Stimulated activated CD4-positive, alpha-beta T cell treated with anti-CD3 and anti-CD28 coated beads, Interleukin-15, amount 100 ng/mL, for 24 hours (primary cell): ENCODE measurements at places on chromosomes 7 and 10.
A peak's percentile ranks its signal among the peaks of the same experiment; 100 is the strongest.

DNA sequence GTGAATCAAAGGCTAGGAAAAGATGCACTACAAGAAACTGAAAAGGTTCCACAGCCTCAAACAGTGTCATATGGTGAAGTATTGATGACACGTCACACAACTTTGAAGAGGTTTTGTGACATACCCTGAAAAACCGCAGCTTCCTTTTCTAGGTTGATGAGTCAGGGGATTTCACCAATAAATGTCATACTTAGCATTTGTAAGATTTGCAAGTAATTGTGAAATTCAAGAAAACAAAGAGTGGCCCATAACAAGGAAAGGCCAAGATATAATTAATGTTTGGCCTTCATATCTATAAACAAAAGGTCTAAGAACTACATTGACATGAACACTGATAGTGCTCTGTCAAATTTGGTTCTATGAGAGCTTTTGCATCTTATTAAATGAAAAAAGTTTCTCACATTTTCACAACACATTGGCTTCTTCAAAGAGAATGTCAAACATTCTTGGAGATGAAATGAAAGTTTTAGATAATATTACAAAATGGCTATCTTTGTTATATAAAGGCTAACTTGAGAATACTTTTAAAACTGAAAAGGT lies 62.0 kb upstream of the NAMPT start:
- peak; percentile 44 for DNase-seq

DNA sequence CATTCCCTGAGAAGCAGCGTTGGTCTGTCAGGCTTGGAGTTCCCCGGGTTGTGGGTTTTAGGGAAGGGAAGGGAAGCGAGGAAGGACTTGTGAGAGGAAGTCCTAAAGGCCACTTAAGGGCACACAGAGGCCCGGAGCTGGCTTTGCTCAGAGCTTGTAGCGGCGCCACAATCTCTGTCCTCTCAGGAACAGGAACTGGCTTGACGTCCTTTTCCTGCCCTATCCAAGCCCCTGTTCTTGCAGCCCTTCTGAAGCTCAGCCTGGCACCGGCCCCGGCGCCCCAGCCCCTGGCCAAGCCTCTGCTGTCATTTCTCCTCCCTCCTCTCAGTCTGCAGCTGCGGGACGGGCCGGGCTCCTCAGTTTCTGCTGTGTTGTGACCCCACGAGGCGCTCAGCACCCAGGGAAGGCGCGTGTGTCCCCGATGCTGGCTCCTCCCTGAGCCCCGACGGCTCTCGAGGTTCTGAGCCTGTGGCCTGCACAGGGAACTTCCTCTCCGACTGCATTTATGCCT lies at the start of gene GIMAP8:
GIMAP8 (plus strand) TSS at position 140 of the 511 bp plus-strand sequence. CDS start 16,069 bp downstream, outside the sequence.
- peak; percentile 72 for DNase-seq

DNA sequence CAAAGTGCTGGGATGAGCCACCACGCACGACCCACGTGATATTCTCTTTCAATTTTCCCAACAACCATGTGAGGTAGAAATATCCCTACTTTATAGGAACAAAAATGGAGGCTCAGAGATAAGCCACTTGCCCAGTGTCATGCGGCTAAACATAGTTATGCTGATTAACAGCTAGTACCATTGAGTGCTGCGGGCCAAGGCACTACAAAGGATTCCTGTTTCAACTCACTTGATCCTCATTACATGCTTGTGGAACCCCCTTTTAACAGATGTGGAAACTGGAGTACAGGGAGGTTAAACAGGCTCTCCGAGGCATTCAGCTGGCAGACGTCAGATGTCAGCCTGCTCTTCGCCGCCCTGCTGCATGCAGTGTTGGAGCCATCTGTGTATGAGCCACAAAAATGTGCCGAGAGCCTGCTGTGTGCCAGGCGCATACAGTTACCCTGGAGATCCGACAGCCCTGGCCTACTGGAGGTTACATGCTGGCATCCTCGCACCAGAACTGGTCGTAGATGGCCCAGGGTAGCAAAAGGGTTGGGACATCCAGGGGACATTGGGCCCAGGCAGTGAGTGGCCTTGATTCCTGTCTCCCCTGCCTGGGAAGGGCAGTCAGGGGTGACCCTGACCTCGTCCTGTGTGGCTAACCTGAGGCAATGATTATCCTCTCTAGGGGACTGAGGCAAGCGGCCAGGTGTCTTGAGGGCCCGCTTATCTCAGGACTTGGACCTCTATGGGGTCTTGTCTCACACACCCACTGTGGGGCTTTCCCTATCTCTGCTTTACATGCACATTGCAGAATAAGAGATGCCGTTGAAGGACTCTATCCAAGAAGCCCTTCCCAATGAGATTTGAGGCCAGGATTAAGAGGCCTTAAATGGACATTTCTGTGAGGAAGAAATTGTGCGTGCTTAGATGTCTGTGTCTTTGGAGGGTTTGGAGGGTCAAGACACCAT lies 18.5 kb upstream of the SRGN start:
- no peak for DNase-seq

GRCh38 chr7:28037220-28038010 lies 143.2 kb downstream of the JAZF1 start:
- DNase-seq = peak; percentile 43

DNA sequence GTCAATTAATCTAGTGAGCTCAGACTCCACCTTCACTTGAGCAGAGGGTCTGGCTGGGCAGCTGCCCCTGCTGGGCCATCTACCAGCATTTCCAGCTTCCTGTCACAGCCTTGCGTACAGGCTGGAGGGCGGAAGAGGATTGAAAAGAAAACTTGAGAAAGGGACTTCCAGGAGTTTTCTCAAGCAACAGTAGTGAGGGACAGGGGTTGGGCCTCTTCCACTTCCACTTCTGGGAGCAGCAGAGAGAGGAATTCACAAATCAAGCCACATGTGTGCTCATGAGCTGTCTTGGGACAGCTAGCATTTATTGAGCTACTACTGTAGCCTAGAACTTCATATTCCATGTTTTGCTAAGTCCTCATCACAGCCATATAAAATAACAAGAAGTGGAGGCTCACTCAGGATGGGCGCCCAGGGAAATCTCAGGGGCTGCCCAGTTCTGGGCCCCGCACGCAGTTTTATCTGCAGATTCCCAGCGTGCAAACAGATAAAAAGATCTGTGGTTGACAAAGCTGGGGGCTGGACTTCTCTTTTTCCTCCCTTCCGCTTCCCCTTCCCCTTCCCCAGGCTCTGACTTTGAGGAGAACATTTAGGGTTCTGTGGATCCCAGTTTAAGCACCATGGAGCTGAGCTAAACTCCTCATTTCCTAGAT lies 135.8 kb downstream of the RGS10 start:
- DNase-seq = no peak

- DNase-seq = no peak
Observed at GRCh38 chr7:2269991-2270460, 28.0 kb downstream of the NUDT1 start.

- no peak for DNase-seq
Observed at GRCh38 chr7:56007167-56007652, 42.8 kb downstream of the NIPSNAP2 start.

DNA sequence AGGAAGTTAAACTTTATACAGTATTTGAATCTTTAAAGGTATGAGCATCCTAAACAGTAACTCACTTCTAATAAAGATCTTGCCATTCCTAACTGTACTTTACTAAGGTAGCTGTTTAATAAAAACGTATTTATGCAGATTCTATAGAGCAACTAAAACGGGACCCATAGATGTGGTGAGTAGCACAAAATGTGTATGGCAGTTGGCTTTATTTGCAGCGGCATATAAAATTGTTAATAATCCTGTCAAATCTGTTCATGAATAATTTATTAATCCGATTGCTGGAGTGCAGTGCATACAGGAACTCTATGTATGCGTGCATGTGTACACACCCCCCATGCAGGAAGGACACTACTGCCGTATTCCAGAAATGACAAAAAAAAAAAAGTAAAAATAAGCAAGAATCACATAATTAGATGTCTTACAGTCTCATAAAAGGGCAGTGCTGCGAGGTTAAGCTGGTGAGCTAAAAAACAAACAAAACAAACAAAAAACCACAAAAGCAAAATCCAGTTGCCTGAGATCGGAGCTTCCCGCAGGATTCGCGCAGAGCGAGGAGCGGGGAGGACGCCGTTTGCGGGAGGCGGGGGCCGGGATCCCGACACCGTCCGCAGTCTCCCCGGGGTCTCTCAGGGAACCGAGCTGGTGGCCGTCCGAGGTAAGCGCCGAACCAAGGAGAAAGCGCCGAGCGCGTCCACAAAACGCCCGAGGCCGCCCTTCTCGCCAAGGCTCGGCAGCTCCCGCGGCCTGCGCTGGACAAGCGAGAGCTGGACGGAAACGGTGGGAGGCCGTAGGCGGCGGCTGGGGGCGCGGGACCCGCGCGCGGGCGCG lies 518 bp upstream of the COMMD3 start:
- DNase-seq = no peak

GRCh38 chr7:30562909-30563308 lies 31.8 kb upstream of the GARS1 start:
- DNase-seq = no peak

DNA sequence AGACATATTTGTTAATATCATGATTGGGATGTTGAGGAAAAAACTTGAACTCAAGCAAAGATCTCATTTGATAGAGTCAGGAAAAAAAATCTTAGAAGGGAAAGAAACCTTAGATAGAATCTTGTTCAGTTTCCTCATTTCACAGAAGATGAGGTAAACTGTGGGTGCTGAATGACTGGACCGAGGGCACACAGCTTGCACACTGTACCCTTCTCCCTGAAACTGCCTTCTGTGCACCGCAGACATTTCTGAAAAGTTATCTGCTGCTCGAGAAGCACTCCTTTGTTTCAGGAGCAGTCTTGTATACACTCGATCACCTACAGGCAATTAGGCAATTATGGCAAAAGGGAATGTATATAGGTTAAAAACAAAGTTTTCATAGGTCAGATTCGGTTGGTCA lies 167.4 kb downstream of the SKAP2 start:
- DNase-seq = no peak

DNA sequence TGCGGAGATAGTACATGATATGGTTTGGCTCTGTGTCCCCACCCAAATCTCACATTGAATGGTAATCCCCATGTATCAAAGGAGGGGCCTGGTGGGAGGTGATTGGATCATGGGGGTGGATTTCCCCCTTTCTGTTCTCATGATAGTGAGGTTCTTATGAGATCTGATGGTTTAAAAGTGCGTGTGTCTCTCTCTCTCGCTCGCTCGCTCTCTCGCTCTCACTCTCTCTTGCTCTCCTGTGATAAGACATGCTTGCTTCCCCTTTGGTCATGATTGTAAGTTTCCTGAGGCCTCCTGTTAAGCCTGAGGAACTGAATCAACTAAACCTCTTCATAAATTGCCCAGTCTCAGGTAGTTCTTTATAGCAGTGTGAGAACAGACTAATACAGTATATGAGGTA lies 171.9 kb downstream of the NSUN6 start:
- DNase-seq = no peak

DNA sequence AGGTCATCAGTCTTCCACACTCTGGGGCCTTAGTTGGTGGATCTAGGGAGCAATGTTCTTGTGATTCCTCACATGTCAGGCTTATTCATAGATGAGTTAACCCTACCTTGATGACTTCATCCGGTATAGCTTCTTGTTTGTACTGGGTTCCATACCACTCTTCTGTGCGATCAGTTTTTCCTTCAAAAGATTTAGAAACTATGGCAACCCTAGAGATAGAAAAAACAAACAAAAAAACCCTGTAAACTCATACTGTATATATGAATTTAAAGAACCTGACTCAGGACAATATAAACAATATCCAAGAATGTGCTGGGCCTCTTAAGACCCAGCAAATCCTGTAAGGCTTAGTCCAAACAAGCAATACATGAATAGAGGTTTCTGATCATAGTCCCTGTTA lies 83.5 kb downstream of the IDE start:
- no peak for DNase-seq

DNA sequence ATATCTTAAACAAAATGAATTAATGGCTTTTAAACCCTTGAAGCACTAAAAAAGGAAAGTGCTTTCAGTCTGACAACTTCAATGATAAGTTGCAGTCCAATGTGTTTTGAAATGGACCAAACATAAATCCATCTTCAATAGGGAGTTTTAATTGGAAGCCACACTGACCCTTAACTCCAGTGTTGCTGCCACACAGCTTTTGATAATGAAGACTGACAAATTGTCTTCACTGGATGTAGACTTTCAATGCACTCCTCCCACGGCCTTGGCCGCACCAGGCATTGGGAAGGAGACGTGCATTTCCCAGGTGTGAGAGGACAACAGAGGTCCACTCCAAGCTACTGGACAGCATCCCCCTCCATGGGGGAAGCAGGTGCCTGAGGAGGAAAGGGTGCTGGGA lies 159.0 kb upstream of the NRP1 start:
- no peak for DNase-seq

DNA sequence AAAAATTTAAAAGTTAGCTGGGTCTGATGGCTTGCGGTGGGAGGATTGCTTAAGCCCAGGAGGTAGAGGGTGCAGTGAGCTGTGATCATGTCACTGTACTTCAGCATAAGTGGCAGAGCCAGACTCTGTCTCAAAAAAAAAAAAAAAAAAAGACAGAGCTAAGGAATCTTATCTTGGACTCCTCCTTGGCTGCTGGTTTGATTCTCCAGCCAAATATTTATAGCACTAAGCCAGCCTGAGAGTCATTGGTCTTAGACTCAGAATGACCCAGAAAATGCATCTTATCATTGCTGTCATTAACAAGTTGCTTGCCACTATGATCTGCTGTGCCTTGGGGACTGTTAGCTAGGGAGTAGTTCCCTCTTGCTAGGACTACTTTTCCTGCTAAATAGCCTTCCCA lies 164.7 kb downstream of the GNAT3 start:
- no peak for DNase-seq

- no peak for DNase-seq
Observed at GRCh38 chr10:55311848-55312635, 511.0 kb upstream of the PCDH15 start.

GRCh38 chr7:16670731-16671344 lies 24.9 kb downstream of the BZW2 start:
- DNase-seq = no peak

- DNase-seq = no peak
Observed at GRCh38 chr7:129855234-129855673, 97.5 kb downstream of the UBE2H start.

GRCh38 chr7:27420702-27421101 lies 178.1 kb downstream of the EVX1 start:
- DNase-seq = no peak

GRCh38 chr7:46189255-46189790 lies 268.3 kb upstream of the IGFBP3 start:
- no peak for DNase-seq

DNA sequence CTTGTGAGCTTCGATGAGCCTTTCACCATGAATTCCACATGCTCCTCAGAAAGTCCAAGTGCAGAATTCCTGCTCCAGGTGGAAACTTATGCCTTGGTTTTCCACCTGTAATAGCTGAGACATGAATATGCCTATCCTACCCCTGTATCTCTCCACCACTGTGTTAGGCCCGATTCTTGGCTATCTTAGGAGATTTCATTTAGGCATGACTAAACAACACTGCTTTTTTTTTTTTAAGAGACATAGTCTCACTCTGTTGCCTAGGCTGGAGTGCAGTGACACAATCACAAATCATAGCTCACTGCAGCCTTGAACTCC lies 57.2 kb downstream of the NCAPG2 start:
- DNase-seq = no peak

- no peak for DNase-seq
Observed at GRCh38 chr7:40720416-40720815, 585.6 kb downstream of the SUGCT start.

GRCh38 chr7:138208142-138208570 lies 131.9 kb downstream of the AKR1D1 start:
- DNase-seq = no peak
